ENCODE measurements at places on chromosomes 5 and 9.

- no peak for DNase-seq
Measured at GRCh38 chr9:2181792-2182191, 166.6 kb downstream of the SMARCA2 start.

- DNase-seq = no peak
Measured at GRCh38 chr5:108637134-108637533, 110.6 kb upstream of the FER start.

DNA sequence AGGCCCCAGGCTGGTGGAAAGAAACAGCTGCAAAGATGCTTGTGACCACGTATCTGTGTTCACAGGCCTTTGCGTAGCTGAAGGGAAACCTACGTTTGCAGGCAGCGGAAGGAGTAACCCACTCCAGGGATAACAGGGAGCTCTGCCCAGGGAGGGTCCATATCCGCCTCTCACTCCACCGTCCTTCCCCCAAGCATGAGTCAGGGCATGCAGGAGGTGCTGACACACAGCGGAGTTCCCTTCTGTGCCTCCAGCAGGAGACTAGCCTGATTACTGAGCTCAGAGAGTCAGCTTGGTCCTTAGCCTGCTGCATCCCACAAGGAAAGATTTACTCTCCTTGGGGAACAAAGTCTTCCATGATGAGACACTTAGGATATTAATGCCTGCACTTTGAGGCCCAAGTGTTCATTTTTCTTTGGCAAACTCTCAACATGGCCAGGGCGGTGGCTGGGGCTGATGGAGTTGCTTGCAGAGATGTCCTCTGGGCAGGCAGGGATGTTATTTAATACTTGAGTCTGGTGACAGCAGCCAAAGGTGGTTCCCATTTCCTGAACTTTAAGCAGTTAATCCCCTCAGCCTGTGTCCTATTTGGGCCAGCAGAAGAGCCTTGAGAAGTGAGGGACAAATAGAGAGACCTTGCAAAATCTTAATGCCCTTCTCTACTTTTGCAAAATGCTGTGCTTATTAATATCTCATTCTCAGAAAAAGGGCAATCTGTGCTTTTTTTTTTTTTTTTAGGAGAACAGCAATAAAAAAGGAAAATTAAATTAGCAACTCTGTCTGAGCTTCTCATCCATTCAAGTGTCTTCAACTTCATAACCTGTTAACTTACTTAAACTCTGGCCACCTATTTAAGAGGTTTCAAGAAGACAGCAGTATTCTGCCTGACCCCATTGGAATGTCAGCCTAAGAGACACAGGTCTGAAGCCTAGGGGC is 222.1 kb downstream of the HSPA4 start:
- DNase-seq = peak; percentile 22

- no peak for DNase-seq
Measured at GRCh38 chr5:179385914-179386313, 40.7 kb upstream of the ADAMTS2 start.

DNA sequence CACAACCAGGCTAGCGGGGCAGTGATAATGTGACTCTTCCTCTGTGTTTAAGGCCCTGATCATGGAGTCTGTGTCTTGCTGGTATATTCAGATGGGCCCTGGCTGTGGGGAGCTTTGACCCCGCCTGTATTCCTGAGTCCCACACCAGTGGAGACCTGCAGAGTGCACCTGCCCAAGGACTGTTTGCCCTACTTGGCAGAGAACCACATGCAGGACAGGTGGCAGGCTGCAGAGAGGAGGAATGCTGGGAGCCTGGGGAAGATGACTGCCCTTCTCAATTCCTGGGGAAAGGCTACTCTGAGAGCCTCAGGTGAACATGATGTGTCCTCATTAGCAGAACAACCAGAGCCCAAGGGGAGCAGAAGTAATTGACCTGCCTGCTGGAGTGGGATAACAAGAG is 36.2 kb downstream of the IARS1 start:
- DNase-seq = no peak

GRCh38 chr9:94611638-94612068 is 18.0 kb upstream of the FBP2 start:
- no peak for DNase-seq

GRCh38 chr5:52789378-52789777 is 1.7 kb downstream of the ITGA1 start:
- DNase-seq = no peak

DNA sequence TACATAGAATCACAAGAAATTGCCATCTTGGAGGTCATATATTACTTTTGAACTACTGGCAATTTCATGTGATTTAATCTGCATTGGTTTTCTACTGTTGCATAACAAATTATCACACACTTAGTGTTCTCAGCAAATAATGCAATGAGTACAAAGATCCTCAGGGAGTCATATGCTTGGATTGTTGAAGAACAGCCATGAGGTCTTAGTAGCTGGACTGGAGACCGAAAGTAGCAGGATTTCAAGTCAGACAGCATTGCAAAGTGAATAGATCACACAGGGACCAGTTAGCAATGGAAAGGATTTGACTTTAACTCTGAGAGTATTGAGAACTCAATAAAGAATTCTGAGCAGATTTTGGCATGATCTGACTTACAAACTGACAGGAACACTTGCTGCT is 32.2 kb upstream of the FRMD3 start:
- DNase-seq = no peak

- no peak for DNase-seq
Measured at GRCh38 chr5:73183000-73183399, 10.0 kb downstream of the TMEM174 start.

- no peak for DNase-seq
Measured at GRCh38 chr5:181245427-181246275, 1.9 kb upstream of the RACK1 start.

GRCh38 chr5:181222630-181223057 is 437 bp upstream of the TRIM41 start:
- DNase-seq = peak; percentile 41

DNA sequence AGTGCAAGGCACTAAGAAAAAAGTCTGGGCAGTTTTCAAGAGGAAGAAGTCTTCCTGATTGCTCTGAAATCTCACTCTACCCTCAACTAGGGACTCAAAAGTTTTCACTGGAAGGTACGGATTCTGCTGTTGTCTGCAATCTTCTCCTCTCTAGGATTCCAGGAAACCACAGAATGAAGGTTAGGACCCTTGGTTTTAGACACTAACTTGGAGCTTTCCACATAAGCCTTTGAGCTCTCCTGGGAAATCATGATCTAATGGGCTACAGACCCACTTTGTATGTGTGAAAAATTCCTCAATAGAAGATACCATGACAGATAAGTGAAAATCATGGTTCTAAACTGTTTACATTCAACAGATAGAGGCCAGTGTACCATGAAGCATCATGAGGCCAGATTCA is 265.1 kb downstream of the PSAT1 start:
- no peak for DNase-seq

DNA sequence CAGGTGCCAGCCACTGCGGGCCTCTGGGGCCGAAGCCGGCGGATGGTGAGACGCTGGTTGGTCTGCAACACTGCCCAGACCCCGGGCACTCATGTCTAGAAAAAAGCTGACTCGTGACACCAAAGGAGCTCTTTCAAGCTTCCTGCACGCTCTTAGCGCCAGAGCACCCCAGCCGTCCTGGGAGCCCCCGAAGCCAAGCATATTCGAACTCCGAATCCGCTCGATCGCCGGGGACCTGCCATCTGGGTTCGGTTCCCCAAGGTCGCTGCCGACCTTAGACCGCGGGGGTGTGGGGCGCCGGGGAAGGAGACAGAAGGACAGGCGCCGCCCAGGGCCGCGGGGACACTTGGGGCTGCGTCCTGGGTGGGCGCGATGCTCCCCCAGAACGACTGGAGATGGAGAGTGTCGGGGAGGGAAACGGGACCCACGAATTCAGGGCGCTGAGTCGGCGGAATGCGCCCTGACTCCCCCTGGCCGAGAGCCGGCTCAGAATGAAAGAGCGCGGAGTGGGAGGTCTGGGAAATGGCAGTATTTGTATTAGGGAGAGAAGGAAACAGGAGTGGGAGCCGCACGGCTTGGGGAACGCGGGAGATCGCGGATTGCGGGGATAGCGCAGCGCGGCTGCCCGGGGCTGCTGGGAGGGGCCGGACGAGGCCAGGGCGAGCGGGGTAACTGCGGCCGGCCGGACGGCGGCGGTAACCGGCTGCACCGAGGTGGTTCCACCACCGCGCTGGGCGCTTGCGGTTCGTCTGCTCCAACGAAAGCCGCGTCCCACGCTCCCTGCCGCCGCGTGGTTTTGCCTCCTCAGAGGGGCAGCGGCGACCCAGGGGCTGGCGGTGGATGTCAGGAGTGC is 20.1 kb upstream of the MARCHF6 start:
- no peak for DNase-seq

DNA sequence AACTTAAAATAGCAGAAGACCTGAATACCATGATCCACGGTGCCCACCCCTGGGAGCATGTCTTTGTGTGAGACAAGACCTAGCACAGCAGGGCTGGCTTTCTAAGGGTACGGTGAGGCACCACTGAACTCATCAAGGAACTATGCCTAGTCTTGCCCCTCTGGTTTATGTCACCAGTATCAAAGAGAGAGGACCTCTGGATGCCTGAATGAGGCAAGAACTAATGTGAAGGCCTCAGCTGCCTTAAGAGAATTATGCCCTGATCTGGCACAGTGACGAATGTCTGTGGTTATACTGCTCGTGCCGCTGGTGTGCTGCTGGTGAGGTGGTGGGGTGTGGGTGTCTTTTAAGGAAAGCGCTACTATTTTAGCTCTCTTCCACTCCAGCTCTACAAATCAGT is 23.0 kb downstream of the NREP start:
- DNase-seq = no peak

DNA sequence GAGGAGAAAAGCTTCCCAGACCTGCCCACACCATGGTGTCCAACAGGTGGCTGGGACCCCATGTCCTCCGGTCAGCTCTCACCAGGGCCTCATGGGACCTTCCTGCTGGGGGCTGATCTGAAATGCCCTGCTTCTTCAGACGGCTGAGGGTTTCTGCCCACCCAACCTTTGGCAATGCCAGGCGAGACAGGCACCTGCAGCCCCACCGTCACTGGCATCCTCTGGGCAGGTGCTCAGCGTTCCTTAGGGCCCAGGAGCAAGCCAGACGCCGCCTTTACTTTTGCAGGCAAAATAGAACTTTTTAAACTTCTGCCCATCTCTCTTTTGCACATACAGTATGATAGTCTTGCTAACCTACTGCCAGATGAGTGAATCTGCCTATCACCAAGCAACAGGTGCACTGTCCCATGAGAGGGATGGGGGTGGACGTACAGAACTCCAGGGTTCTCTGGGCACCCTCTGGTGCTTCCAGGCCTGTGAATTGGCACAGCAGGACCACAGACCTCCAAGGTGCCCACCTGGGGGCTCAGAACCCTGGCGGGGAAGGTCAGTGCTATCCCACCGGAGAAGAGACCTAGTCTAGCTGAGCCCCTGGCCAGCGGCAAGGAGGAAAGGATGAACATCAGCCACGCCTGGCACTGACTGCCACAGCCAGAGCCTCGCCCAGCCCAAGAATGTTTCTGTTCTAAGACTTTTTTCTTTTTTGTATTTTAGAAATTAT is 7.5 kb downstream of the OBP2B start:
- no peak for DNase-seq

- no peak for DNase-seq
Measured at GRCh38 chr9:93477397-93477796, 24.0 kb upstream of the FAM120AOS start.
